Right lung (tissue), 10 donors: ENCODE measurements at places on chromosomes 7 and 10. TPM values are rescaled to one million over a fixed set of nuclear protein-coding genes. Genes with fewer than 3 reads are reported as not detected.

The SEMA3D gene
- 23.6 TPM for polyA plus RNA-seq

The SYT15B gene
- 9.4 TPM for polyA plus RNA-seq

The PCLO gene
- 5.2 TPM for polyA plus RNA-seq

DNA sequence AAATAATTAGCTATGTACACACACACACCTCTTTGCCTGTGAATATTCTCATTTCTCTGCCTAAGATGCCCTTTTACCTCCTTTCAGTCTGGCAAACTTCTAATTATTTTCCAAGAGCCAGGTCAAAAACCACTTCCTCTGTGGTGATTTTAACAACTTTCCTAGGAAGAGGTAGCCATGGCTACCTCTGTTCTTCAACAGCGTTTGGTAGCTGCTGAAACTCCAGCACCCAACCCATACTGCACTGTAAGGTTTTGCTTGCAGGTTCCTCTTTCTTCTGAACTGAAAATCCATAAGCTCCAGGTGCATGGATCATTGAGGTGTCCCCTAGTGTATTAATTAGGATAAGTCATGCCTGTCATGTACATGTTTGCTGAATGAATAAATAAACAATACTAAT, 25.6 kb downstream of the NRCAM start:
- no peak for DNase-seq

GRCh38 chr10:5467207-5467535, 32.2 kb downstream of the CALML5 start:
- no peak for DNase-seq

- no peak for DNase-seq
These were observed 58.3 kb downstream of the VCL start for GRCh38 chr10:74056050-74056818.

GRCh38 chr10:70132098-70133029, at the start of gene AIFM2:
Gene AIFM2 (minus strand): TSS chr10:70132825. CDS start chr10:70124084, 8,741 bp downstream.
- DNase-seq, result peak; percentile 55

DNA sequence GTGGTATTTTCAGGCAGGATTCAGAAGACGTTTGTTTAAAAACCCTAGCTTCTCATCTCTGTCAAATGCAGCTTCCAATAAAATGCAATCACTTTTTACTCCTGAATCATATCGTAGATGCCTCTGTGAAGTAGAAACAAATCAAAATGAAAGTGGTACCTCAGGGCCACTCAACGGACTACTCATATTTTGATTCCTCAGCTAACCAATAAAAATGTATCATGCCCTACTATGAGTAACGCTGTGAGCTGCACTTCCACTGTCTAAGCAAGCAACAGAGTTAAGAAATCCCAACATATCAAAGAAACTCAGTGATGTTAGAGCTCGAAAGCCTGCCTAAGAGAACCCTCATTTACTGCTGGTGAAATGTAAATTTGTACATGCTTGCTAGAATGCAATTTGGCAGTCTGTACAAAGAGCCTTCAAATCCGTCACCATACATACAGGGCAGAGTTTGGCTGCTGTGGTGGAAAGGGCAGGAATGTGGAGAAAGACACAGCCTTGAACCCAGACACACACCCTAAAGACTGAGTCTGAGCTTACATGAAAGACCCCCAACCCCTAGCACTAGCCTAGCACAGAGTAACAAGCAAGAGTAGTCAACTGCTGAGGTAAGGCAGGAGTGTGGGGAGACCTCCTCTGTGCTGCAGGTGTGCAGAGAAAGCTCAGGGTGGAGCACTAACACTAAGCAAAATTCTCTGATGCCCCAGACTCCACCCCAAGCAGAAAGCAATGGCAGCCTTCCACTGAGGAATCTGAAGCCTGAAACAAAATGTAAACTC, 151.5 kb downstream of the ANK3 start:
- peak; percentile 7 for DNase-seq

GRCh38 chr7:69608878-69609277, 10.6 kb downstream of the AUTS2 start:
- DNase-seq, result no peak

DNA sequence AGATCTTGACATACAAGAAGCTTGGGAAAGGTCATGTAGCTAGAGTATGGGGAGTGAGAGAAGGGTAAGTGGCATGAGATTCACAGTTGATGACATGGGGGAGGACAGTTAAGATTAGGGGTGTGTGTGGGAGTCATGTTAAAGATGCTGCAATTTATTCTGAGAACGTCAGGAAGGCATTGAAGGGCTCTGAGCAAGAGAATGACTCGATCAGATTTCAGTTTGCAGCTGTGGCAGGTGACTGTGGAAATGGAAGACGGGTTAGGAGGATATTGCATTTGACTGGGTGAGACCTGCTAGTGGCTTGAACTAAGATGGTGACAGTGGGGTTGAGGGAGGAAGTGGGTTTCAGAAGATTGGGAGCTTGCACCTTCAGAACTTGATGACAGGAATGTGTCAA, 5.6 kb downstream of the CDC123 start:
- no peak for DNase-seq

GRCh38 chr7:79837915-79838314, 296.7 kb upstream of the GNAI1 start:
- DNase-seq, result no peak

- DNase-seq, result no peak
These were observed 12.3 kb upstream of the ADRB1 start for GRCh38 chr10:114031073-114031972.
